ENCODE measurements at places on chromosomes 12 and 14.

DNA sequence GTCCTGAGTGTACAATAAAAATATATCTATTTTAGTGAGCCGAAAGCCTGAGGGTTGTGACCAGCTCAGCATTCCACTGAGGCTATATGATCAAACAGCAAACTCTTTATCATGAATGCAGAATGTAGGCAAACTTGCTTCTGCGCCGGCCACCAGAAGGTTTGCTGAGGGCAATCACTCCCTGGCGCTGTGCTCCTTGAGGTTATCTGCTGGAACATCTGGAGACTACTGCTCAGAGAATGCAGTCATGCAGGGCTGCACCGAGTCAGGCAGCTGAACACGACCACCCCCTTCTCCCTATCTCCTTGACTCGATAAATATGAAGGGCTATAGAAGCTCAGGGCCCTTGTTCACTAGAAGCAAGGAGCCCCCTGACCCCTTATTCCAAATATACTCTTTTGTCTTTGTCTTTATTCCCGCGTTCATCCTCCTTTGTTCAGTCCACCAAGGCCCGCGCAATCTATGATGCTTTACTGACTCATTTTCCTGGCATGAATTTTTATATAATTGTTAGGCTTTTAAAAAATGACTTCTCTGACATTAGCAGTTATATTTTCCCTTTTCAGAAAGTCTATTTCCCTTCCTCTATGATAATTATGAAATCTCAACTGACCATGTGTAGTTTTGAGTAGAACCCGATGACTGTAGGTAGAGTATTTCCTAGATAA lies 1089.3 kb downstream of the SLC16A7 start:
- no peak for DNase-seq

DNA sequence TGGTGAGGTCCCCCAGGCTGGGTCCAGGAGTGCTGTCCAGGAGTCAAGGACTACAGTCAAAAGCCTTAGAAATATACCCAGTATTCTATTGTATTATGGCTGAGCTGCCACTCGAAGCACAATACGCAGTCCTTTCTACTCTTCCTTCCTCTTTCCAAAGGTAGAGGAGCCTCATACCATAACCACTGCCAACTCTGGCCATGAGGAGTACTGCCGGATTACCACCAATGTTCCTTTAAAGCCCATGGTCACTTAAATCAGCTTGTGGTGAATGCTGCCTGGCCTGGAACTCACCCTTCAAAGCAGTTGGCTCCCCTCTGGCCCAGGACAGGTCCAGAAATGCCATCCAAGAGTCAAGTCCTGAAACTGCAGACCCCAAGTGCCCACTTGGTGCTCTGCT lies 425.4 kb downstream of the SLC16A7 start:
- DNase-seq = no peak

- no peak for DNase-seq
These were observed 826 bp upstream of the CACNA1C start for GRCh38 chr12:2051700-2052621.

DNA sequence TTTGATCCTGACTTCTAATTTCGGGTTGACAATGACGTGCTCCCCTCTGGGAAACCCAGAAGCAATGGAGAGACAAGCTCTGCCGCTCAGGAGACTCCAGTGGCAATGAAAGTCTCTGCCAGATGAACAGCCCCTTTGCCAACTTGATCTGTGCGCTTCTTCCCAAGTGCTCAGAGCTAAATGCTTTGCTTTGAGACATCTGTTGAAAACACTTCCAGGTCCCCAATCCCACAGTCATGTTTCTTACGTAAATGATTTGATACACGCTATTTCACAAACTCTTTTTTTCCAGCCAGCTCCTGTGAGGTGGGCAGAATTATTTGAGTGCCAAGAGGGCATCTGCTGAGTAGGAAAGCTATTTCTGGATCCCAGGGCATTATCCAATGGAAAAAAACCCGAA lies 147.6 kb downstream of the RIMBP2 start:
- DNase-seq = no peak

GRCh38 chr12:31477687-31478086 lies 113.2 kb downstream of the DENND5B start:
- no peak for DNase-seq

DNA sequence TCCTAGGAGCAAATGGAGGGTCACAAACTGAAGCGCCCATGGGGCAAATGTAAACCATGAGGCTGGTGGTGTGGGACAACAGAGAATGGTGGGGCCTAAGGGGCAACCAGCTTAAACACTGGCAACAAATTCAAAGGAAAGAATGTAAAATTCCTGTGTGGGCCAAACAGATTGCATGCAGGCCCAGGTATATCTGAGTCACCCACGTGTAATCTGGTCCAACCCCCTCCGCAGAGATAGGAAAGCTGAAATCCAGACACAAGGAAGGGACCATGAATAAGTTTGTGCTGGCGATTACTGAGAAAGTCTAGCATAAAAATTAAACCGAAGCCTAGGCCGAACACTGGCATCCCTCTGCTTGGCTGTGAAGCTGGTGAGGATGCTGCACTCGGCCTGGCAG lies 71.6 kb downstream of the ITPK1 start:
- DNase-seq = no peak

GRCh38 chr14:65229748-65230728 lies 127.7 kb upstream of the MAX start:
- DNase-seq = peak; percentile 8

DNA sequence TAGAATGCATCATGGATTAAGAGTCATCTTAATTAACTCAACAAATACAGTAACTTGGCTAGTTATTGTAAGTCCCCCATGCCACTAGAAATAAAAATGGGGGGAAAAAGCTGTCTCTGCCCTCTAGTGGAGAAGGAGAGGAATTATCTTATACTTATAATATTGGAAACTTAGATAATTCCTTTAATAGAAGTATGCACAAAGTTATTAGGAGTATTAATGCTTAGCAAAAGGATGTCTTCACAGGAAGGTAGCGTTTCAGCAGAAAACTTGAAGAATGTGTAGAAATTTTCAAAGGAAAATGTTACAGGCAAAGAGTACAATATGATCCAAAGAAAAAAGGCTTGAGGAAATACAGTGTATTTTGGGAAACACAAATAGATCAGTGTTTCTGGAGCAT lies 19.8 kb downstream of the OR5AU1 start:
- DNase-seq = no peak

DNA sequence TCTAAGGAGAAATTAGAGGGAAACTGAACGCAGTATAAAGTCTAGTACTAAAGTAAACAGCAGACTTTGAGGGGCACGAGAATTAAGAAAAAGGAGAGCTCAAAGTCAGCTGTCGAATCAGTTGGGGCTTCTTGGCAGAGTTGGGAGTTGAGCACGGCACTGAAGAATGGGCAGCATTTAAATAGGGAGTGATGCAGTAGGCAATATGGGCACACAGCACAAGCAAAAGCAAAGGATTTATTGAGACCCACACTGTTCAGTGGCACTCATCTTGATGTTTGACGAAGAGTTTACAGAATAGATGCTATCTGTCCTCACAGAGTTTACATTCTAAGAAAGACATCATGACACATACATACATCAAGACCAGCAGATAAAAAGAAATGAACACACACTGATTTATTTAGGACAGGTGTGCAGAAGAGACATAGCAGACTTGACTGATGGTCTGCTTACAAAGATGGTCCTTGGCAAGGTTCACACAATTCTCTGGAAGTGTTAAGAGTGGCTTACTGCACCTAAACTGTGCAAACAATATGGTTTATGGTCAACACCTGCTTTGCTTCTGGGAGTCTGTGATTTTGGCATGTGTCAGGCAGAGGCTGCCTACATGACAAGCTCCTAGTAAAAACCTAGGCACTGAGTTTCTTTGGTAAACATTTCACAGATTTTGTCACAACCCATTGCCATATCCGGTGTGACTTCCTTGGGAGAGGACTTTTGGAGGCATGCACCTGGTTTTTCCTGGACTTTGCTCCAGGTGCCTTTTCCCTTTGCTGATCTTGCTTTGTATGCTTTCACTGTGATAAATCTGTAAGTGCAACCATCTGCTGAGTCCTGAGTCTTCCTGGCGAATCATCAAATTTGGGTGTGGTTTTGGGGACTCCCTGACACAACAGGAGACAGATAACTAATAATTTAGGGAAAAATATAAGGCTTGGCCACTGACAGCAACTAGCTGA lies 26.3 kb downstream of the ALKBH1 start:
- DNase-seq = no peak

- DNase-seq = no peak
These were observed 827.7 kb downstream of the TMTC2 start for GRCh38 chr12:83514372-83514771.

- no peak for DNase-seq
These were observed 102.7 kb downstream of the TMEM30B start for GRCh38 chr14:61178226-61179060.

- DNase-seq = no peak
These were observed 75.2 kb downstream of the GPR135 start for GRCh38 chr14:59389936-59390335.

DNA sequence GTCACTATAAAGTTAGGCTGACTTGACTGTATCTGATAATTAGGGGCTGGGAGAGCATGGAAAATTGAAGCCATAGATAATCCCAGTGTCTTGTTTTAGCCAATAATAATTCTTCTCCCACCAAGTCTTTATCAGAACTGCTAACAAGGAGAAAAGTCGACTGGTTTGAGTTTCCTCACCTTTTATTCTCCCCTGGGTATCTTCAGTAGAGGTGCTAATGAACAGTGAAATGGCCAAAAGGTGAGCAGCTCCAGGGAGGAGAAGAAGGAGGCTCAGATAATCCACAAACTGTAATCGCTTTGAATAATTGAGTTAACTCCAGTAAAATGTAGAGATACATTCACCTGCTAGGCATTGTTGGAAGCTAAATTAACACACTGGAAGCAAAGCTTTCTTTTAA lies 72.6 kb downstream of the ETV6 start:
- DNase-seq = no peak

DNA sequence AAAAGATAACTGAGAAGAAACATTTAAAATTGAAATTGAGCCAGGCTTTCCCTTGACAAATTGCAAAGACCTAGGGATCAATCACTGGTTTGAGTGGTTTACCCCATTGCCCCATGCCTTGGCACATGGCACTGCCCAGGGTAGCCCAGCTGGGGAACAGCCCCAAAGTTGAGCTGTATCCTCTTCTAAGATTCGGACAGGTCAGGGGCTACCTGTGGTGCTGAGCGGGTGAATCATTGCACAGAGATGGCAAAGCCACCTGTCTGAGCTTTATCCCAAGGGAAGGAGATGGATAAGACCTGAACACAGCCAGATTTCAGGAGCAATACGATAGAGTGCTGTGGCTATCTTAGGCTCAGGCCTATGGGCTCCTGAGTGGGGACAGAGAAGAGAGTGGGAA lies 7.0 kb downstream of the IFI27L2 start:
- no peak for DNase-seq

DNA sequence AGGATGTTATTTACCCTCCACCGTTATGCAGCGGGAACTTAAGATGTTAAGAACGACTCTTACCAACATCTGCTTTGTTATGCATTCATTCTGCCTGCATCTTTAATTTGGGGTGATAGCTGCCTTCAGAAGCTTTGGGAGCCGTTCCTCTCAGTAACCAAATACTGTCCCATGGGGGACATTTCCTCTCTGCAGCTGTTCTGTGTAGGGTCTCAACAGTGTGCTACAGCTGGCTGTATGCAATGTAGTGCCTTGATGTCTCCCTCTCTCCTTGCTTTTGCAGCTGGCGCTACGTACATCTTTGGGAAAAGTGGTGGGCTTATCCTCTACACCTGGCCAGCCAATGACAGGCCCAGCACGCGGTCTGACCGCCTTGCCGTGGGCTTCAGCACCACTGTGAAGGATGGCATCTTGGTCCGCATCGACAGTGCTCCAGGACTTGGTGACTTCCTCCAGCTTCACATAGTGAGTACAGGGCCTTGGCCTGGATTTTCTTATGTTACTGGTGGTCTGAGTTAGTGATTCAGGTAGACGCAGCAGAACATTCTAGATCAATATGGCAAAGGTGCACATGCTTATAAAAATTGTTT lies 744.3 kb downstream of the DIO2 start:
- no peak for DNase-seq

- no peak for DNase-seq
These were observed 5.0 kb downstream of the CMKLR1 start for GRCh38 chr12:108333898-108334699.

- DNase-seq = no peak
These were observed 32.4 kb downstream of the EPS8 start for GRCh38 chr12:15756822-15757221.

DNA sequence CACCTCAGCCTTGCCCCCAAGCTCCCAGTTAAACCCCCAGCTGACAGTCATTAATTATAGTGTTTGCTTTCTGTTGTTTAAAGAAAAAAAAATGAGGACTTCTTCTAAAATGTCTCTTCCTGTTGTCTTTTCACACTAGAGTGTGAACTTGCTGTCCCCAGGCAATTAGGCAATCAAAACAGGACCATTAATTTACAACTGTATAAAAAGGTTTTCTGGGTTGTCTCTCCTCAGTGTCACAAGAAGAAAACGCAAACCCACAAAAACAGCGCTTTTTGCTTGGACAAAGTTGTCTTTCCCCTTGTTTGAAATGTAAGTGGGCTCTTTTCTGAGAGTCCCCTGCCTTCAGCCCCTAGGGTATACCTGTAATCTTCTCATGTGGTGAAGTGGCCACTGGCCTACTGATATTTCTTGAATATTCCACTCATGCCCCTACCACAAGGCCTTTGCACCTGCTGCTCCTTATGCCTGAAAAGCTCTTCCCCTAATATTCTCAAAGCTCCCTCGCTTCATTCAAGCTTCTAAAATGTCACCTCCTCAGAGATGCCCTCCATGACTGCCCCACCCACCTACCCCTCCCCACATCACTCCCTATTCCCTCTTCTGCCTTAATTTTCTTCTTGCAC lies 158.9 kb upstream of the PWP1 start:
- DNase-seq = no peak

DNA sequence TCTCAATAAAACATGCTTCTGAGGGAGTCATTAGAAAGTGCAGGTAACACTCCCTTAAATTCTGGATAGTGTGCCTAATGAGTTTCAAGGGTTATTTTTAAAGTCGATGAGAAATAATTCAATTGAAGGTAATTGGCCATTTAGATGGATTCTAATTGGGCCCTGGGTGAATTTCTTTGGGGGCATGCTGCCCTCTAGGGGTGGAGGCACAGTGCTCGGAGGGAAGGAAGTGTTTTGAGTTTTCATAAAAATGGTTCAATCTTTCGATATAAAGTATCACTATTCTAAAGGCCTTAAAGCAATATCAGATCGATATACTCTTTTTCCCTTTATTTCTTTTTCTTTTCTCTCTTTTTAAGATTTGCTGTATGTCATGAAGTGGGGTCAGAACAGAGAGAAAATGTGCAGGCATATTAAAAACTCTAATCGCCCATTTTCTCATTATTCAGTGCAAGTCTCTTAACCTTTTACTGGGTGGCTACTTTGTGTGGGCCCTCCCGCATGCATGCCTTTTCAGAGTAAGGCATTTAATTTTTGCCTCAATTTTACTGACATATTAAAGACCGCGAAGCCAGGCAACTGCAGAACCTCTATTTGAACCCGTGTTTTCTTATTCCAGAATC lies 25.5 kb downstream of the NKX2-8 start:
- DNase-seq = no peak
